ENCODE measurements at places on chromosomes 5 and 9.

GRCh38 chr9:94809778-94810177, 83.3 kb downstream of the AOPEP start:
- no peak for DNase-seq

DNA sequence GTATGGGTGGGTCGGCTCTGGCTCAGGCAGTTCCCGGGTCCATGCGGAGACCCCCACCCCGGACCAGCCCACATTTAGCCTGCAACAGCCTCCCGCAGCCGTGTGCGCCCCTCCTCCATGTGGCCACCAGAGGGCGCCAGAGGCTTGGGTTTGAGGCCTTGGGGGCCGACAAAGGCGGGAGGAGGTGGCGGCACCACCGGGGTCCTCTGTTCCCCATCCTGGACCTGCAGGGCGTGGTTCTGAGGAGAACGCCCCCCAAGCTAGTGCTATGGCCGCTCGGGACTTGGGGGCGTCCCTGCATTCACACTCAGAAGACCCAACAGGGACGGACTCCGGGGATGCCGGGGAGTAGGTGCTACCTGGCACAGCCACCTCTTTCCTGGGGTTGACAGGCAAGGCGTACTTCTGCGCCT, 16.5 kb downstream of the ASS1 start:
- no peak for DNase-seq

GRCh38 chr5:56667692-56668091, 147.7 kb upstream of the MAP3K1 start:
- DNase-seq, result no peak

DNA sequence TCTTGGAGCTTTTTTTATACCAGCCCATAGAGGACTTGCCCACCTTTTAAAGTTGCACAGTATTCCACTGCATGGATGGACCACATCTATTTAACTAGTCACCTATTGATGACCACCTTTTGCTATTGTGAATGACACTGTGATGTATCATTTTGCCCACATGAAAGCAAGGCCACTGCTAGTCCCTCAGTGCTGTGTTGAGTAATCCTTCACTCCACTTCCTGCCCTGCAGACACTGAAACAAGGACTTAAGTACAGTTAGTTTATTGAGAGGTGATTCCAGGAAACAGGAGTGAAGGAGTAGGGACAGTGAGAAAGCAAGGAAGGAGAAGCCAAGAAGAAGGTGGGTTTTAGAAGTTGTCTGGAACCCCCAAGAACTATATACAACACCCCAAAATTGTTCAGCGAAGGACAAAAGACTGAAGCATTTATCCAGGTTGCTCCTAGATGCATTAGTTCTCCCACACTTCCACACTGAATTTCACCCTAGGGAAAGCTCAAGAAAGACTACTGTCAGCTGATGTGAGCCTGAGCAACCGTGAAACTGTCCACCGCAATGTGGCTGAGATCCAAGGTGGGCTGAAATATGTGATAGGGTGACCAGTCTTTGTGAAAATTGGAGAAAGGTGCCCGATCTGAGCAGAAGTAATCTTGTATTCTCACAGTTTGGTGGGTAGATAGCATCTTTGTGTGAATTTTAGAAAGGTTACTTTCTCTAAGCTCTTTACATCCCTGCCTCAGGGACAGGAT, 45.2 kb upstream of the ANKRD31 start:
- no peak for DNase-seq

- no peak for DNase-seq
Observed at GRCh38 chr5:146091881-146092280, 13.5 kb downstream of the PLAC8L1 start.

DNA sequence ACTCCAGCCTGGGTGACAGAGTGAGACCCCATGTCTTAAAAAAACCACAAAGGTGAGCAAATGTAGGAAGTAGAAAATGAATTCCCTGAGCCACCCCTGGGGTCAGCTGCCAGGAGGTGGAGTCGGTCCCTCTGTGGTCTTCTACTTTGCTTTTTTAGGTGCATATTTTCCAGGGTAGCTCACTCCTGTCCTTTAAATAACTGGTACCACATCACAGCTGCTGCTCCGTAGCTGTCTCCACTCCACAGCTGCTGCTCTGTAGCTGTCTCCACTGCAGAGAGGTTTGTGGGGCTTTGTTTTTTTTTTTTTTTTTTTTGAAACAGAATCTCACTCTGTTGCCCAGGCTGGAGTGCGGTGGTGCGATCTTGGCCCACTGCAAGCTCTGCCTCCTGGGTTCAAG, 8.9 kb downstream of the WDR5 start:
- no peak for DNase-seq

DNA sequence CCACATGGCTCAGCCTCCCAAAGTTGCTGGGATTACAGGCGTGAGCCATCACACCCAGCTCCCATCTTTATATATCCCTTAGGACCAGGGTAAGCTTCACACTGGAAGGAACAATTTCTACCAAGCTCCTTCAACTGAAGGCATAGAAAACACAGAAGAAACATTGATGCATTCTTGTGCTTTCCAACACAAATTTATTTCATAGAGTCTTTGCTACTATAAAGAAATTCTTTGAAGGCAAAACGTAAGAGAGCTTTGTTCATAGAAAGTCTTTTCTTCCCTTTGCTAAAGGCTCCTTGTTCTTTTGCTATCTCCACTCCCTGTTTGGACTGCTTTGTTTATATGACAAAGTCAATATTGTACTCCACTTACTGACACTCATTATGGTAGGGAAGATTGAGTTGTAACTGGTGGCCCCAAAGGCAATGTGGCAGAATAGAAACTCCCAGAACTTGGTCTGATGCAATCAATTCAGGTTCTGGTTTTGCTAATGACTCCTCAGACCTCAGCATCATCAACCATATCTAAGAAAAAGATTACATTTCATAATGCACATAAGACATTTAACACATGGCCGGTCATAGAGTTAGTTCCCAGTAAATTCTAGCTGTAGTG, 97.4 kb upstream of the CLINT1 start:
- DNase-seq, result no peak

DNA sequence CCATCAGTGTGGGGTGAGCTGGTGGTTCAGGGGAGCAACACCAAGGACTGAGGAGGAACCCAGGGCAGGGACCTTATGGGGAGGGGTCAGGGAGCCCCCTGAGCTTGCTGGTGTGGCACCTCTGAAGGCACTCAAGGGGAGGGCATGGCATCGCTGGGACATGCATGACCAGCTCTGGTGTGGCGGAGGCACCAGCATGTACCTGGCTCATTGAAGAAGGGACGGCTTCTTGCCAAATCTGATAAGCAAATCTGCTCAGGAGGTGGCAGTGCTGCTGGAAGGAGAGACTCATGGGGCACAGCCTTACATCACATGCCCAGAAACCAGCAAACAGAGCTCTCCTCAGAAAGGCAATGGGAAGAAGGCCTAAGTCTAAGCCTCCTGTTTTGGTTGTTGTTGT, 421.8 kb downstream of the SEMA5A start:
- no peak for DNase-seq

DNA sequence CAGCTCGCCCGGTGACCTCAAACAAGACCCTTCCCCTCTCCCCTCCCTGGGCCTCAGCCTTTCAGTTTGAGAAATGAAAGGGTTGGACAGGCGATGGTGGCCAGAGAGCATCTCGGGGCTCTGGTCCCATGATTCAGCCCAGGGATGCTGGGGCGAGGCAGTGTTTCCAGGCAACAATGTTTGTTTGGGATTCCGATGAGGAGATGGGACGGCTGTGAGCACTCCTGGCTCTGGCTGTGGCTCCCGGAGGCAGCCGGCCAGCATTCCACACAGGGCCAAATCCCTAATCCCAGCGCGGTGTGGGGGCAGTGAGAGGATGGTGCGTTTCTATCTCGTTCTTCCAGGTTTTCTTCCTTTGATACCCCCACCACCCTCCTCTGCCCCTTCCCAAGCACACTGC, 66.0 kb downstream of the HMCN2 start:
- DNase-seq, result no peak

- no peak for DNase-seq
Observed at GRCh38 chr5:159091596-159092331, 8.0 kb downstream of the EBF1 start.

DNA sequence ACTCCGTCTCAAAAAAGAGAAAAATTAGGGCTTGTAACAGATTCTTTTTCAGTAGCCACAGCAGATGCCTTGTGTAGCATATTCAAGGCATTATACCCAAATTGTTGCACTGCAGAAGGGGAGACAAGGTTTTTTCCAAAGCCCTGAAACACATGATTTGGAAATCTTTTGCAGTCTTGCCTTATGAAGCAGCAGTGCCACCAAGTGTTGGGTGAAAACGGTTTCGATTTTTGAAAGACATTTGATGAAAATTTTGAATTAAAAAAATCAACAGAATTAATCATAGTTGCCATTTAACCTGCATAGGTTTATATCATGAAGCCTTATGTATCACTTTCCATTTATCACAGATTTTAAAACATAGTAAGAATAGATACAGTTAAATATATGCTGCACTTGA, 479.5 kb downstream of the TAF11L14 start:
- no peak for DNase-seq
